H1 (cell line): ENCODE measurements at places on chromosomes 7 and 10. TPM values are rescaled to one million over a fixed set of nuclear protein-coding genes. Genes with fewer than 3 reads are reported as not detected.
A peak's percentile ranks its signal among the peaks of the same experiment; 100 is the strongest.

DNA sequence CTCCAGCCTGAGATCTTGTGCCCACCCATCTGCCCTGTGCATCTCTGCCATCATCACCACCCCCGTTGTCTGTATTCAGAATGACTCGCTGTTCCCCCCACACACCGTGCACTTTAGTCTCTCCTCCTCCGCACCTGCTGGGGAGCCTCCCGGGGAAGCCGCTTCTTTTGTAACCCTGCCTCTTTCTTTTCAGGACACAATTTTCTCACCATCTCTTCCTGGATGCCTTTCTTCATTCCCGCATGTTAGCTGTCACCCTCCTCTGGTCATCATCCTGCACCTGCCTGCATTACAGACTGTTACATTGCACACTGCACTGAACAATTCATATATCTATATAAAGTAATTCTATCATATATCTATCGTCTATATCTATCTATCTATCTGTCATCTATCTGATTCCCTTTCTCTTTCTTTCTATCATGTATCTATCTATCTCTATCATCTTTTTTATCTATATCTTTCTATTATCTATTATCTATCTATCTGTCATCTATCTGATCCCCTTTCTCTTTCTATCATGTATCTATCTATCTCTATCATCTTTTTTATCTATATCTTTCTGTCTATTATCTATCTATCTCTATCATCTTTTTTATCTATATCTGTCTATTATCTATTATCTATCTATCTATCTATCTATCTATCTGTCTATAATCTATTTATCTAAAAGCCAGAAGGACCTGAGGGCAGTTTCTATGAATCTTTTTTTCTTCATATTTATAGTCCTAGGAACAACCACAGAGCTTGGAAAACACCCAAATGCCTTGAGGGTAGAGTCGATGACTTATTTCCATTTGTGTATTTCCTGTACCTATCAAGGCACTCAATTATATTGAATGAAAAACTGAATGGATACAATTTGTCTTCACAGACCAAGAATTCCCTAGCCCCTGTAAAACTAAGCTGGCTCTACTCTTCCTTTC, 642.5 kb downstream of the ACTR3B start:
- H3K27me3 ChIP-seq, result no peaks in the 10 kb centered on the region
- H3K36me3 ChIP-seq, result no peaks in the 10 kb centered on the region
- H3K27ac ChIP-seq, result no peak overlapping the region
- H3K4me3 ChIP-seq, result no peak overlapping the region

The SPDYE9 gene
- not detected in 2 replicates for total RNA-seq

- no peak overlapping the region for H3K4me3 ChIP-seq
- H3K36me3 ChIP-seq, result no peaks in the 10 kb centered on the region
- H3K4me1 ChIP-seq, result peaks cover 8% of the 10 kb centered on the region
- DNase-seq, result no peak
These were observed 31.7 kb upstream of the ANKRD2 start for GRCh38 chr10:97540669-97541500.

DNA sequence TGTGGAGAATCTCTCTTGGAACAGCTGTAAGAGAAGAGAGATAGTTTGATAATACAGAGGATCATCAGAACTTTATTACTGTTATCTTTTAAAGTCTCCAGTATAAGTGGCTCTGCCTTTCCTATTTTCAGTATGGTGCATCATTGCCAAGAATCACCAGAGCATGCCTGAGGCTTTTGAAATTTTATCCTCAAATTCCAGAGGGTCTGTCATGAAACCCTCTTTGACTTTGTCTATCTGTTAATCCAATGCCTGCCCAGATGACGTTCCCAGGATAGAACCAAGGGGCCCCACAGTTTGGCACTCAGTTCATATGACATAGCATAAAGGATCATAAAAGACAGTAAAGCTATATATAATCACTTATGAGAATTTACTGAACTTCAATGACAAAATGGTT, 35.3 kb upstream of the SEMA3C start:
- H3K27ac ChIP-seq, result no peak overlapping the region
- H3K4me3 ChIP-seq, result no peak overlapping the region
- no peaks in the 10 kb centered on the region for H3K27me3 ChIP-seq
- H3K36me3 ChIP-seq, result no peaks in the 10 kb centered on the region
- H3K4me1 ChIP-seq, result no peaks in the 10 kb centered on the region
- no peak for DNase-seq

- no peak for DNase-seq
- H3K27me3 ChIP-seq, result no peaks in the 10 kb centered on the region
- H3K4me1 ChIP-seq, result no peaks in the 10 kb centered on the region
- no peak overlapping the region for H3K27ac ChIP-seq
These were observed 18.9 kb downstream of the RGR start for GRCh38 chr10:84263716-84264115.

The CRHR2 gene
- total RNA-seq, result 0.19 and 0.37 TPM in 2 replicates

The CHST15 gene
- 9.1 and 9.4 TPM in 2 replicates for total RNA-seq

DNA sequence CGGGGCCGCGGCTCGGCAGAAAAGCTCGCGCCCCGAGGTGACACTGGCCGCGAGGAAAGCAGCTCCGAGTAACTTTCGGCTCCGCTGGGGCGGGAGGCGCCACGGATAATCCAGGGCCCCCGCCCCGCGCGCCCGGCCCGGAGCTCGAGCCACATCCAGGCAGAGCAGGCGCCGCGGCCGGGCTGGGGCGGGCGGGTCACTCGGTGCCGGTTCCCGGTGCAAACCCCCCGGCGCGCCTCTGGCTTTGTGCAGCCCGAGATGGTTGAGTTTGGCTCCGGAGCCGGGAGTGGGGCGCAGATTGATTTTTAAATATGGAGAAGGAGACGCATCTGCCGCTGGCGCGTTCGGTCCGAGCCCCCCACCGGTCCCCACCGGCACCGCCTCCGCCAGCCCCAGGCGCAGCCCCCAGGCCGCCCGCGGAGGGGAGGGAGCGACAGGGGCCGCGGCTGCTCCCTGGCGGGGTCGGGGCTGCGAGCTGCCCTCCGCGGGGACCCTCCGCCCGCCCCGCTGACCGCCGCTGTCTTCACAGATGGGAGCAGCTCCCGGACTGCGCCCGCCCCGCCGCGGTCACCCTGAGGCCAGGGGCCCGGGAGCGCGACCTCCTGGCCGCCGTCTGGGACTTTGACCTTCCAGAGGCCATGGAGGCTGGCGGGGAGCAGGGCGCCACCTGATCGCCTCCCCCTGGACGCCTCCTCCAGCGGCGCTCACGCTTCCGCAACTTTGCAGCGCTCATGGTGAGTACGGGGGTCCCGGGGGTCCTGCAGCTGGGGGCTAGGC, 643 bp downstream of the ADGRA1 start:
- no peaks in the 10 kb centered on the region for H3K4me1 ChIP-seq
- DNase-seq, result no peak
- H3K36me3 ChIP-seq, result no peaks in the 10 kb centered on the region
- H3K27me3 ChIP-seq, result peaks cover 41% of the 10 kb centered on the region
- H3K4me3 ChIP-seq, result peak overlapping the region; percentile 72
